ENCODE measurements at places on chromosomes 2 and 18. TPM values are rescaled to one million over a fixed set of nuclear protein-coding genes. Genes with fewer than 3 reads are reported as not detected.

DNA sequence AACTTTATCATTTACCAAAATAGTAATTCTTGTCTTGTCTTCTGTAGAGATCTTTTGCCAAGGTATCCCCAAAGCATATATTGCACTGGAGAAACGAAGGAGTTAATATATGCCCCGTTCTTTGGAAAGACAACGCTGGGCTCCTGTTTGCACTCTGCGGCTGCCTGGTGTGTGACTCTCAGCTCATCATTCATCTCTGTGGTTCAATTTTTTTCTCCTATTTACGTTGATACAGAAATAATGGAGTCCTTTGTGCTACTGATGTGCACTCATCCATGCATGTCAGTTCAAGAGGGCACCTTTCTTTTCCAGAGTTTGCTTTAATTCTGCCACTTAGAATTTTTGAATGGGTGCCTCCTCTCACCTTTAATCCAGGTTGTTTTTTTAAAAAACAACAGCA is 655.5 kb downstream of the DCDC2C start:
- DNase-seq = no peak

Gene CWC22
- 39.6 TPM for polyA plus RNA-seq

DNA sequence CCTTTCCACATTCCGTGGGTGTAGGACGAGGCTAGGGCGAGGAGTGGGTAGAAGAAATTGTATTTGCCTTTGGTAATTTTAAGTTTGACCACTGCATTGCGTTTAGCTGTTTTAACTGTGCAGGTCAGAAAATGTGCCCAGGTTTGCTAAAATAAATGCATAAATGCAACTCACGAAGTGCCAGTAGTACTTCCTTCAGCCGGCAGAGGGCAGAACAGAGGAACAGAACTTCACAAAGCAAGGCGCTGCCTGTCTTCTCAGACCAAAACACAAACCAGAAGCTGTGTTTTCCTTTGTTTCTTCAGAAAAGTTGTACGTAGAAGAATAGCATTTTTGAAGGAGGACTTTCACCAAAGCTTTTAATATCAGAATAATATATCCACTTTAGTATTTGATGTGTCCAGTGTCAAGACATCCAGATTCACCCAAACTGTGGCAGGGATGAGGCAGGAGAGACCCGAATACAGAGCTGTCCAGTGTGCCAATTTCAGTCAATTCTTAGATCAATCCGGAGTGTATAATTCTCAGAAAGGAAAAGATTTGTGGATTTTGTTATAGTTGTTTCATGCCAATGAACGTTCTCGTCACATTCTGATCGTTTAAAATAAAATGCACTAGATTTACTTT is 348.6 kb downstream of the DLGAP1 start:
- DNase-seq = no peak

Gene PDE1A
- polyA plus RNA-seq = 14.3 TPM

Measured in left lung (tissue), 14 donors.